ENCODE measurements at places on chromosomes 5 and 9.

GRCh38 chr5:133930813-133931090 lies 37.7 kb downstream of the C5orf15 start:
- DNase-seq: no peak

GRCh38 chr9:137146527-137146918 lies 7.6 kb downstream of the GRIN1 start:
- DNase-seq: no peak

- DNase-seq: no peak
Observed at GRCh38 chr5:106189121-106189809, 1481.5 kb downstream of the EFNA5 start.

DNA sequence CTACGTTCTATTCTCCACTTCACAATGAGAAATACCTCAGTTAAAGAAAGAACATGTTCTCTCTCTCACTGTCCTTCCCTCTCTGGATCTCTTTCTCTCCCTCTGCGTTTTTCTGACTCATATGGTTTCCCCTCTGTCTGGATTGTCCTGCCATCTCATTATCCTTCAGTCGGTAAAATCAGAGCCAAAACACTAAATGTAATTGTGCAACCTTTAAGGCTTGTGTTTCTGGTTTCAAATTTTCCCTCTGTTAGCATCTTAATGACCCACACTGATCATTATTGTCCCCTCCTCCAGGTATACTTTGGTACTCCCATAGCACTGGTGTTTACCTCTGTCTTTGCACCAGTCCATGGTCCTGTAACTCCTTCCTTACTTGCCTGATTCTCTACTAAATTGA lies 509.4 kb upstream of the C9orf72 start:
- DNase-seq: no peak

DNA sequence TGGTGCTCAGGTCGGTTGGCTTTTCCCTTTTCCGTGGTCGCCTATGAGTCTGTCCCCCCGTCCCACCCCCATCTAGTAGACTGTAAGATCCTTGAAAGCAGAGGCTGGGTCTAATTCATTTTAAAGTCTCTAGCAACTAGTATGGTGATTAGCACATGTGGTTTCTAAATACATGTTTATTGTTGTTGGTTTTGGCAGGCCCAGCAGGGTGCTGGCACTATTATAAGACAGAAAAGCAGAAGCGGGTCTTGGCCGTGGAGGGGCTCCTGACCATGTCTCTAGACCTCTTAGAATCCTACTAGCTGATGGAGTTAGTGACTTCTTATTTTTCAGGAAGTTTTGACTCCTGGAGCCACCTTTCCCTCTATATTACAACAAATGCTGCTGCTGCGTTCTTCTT lies 61.5 kb upstream of the TNFSF8 start:
- DNase-seq: no peak

- DNase-seq: no peak
Observed at GRCh38 chr9:117073539-117074341, 341.1 kb downstream of the ASTN2 start.

- peak; percentile 70 for DNase-seq
Observed at GRCh38 chr5:131957721-131958441, 12.4 kb upstream of the MEIKIN start.

DNA sequence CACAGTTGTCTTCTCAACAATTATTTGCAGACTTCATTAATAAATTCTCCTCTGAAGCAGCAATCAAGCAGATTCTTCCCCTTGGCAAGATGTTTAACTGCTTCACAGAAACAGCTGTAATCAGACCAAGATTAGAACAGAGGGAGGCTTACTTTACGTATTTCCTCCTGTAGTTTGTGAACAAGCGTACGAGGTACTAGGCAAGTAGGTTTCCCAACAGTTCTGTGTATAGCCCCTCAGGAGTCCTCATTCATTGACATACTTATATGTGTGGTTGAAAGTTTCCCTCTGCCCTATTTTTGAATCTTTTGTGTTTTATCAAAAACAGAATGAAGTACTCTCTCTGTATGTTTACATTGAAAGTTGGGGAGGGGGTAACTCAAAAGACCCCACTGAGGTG lies 128.0 kb downstream of the SPATA31D1 start:
- DNase-seq: no peak

GRCh38 chr5:94705427-94705826 lies 87.0 kb downstream of the SLF1 start:
- DNase-seq: no peak

DNA sequence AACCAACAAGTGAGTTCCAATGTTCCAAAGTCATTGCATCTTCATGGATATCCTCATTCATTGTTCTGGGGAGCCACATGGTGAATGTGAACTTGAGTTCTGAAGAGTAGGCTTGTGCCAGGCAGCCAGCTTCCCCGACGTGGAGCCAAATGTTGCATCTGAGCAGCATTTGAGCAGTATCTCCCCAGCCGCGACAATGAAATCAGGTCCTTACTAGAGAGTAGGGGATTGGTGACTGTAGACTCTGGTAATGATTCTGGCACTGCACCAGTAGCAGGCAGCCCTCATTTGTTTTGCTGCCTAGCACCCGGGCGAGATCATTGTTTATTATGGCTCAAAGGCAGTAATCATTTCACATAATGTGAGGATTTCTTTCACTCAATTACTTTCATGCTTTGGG lies 451.4 kb upstream of the C9orf72 start:
- no peak for DNase-seq

DNA sequence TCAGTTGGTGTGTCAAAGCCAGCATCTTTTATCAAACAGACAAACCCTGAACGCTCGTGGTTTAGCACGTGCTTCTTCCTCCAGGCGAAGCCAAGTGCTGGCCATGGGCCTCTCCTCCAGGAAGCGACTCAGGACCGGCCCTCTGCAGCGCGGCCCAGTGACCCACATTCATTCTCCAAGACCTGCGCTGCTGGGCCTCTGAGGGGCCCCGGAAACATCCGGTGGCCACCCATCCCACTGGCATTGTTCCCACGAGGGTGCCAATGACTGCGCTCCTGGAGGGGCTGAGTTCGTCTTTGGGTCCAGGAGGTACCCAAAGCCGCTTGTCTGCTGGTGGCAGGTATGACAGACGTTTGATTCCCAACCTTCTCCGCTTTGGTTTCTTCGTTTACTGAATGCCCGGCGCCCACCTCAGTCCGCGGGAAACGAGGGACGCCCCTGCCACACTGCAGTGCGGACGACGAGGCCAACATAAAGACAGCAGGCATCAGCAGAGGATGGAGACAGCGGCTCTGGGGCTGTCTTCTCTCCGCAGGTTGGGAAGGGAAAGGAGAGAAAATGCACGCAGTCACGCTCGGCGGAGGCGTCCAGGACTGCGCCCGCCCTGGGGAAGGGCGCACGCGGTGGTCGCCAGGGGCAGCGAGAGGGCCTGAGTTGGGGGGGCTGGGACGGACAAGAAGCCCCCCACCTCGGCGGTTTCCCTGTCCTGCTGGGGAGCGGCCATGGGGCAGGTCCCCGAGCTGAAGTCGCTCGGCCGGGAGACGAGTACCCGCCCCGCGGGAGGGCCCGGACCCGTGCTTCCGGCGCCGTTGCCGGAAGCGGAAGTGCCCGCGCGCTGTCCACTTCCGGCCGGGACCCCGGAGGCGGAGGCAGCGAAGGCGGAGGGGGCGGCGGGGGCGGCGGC lies at the start of gene EXOC3:
EXOC3 (plus strand) TSS at position 842 of the 904 bp plus-strand sequence. CDS start 3,030 bp downstream, outside the sequence.
- peak; percentile 81 for DNase-seq

DNA sequence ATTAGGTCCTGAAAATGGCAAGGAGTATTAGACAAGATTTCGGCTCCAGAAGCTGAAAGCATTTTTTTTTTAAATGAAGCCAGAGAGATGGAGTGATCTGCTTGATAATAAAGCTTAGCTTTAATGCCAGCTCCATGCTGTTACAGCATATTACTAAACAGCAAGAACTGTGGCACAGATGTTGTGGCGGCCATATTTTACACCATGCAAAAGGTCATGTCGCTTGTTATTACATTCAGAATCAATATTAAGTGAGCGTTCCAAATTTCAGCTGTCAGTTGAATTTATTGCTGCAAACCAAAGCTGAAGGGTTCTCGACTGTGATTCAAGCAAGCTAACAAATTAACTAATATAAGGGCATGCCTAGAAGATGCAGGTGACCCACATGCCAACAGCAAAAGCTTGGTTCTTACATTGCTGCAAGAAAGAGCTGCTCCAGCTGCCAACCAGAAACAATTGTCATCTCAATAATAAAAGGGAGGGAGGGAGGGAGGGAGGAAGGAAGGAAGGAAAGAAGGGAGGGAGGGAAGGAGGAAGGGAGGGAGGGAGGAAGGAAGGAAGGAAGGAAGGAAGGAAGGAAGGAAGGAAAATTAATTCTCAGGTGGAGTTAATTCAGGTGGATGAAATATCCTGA lies 517.7 kb upstream of the WWC1 start:
- no peak for DNase-seq

- DNase-seq: peak; percentile 81
Observed at GRCh38 chr5:150180241-150181026, 9.4 kb upstream of the SLC6A7 start.

DNA sequence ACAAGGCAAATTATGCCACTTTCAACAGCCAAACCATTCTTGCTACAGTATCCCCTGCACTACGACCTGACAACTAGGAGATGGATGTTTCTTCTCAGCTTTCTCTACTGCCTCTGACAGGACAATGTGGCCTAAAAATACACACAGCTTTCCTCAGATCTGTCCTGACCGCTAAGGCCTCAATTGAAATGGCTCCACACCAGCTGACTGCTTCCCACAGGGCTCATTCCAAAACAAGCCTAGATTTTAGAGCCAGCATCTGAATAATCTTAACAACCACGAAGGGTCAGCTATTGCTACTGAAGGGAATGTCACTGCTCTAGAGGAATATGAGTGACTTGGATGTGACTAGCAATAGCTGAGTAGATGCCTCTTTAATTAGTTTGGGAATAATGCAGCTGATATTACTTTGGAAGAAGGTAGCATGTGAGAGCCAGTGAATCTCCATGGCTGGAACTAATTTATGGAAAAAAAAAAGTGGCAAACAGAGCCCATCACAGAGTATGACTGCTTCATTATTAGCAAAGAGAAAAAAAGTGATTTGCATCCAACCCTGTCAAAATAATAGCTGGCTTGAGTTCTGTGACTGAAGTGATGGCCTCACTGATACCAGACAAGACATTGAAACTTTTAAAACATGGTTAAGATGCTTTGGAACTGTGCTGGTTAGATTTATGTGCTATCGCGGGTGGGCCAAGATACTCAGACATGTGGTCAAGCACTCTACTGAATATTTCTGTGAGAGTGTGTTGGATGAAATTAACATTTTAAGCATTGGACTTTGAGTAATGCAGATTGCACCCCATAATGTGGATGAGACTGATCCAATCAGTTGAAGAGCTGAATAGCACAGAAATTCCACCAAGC lies 450.2 kb downstream of the NR2F1-AS1 start:
- no peak for DNase-seq

DNA sequence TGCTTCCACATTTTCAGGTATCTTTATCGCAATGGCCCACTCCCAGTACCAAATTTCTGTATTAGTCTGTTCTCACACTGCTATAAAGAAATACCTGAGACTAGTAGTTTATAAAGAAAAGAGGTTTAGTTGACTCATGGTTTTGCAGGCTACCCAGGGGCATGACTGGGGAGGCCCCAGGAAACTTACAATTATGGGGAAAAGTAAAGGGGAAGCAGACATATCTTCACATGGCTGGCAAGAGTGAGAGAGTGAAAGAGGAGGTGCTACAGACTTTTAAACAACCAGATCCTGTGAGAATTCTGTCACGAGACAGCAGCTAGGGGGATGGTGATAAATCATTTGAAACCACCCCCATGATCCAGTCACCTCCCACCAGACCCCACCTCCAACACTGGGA lies 238.2 kb upstream of the DMAC1 start:
- DNase-seq: no peak

DNA sequence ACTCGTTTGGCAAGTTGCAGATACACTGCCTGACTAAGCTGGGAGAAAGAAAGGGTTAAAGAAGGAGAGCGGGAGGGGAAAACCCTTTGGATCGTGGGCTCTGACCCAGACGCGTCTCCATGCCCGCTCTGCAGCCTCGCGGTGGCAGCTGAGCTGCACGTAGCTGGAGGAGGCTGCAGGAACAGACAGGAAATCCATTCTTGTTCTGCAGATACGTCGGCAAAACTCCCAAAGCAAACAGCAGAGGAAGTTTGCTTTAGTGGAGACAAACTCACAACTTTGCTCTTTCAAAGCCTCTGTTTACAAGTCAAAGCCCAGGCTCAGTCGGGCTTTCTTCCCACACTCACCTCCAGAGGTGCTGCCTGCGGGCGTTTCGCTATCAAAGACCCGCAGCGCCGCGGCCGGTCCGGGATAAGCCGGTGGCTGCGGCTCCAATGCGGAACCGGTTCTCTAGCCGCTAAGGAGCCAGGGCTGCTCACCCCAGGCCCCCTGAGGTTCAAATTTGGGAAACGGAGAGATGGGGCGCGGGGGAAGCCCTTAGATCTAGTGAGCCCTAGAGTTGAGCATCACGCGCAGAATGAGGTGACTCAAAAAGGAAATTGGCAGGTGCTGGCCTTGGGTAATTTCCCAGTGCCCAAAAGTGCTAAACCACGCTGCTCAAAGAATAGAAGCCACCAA lies 60.7 kb downstream of the MAT2B start:
- DNase-seq: peak; percentile 19

- no peak for DNase-seq
Observed at GRCh38 chr5:10825897-10826644, 65.0 kb upstream of the DAP start.

GRCh38 chr9:137607141-137607857 lies 1.8 kb downstream of the ARRDC1 start:
- DNase-seq: no peak

- DNase-seq: peak; percentile 67
Observed at GRCh38 chr5:137751869-137752491, 2.2 kb downstream of the HNRNPA0 start.

DNA sequence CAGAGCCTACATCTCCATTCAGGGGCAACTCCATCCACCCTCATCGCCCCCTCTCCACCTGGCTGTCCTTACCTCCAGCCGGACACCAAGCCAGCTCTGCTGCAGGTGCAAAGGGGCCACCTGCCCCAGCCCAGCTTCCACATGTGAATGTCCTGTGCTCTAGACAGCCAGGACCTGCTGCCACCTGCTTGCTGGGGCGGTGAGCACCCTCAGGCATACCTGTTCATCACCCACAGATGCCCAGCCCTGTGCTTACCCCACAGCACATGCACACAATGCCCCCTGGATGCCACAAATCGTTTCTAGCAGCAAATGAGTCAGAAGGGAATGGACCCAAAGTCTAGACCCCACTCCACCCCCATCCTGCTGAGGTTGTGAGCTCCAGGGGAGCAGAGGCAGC lies 13.3 kb upstream of the NKD2 start:
- DNase-seq: no peak

DNA sequence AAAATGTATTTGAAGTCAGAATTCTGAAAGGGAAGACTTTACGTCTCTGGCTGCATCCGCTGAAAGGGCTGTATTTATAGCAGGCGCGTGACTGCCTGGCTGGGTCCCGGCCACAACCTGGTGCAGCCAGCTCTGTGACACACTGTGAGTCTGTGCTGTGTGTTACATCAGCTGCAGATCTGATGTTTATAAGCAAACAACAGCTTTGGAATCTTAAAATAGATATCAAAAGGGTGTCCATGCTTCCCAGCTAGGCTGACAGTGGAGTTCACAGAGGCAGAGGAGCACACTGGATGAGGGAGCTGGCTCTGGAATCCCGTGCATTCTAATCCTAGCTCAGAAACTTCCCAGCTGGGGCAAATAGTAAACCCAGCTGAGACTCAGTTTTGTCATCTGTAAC lies 433.4 kb upstream of the BRINP1 start:
- DNase-seq: peak; percentile 68

- no peak for DNase-seq
Observed at GRCh38 chr9:23447166-23447565, 378.9 kb downstream of the ELAVL2 start.

GRCh38 chr5:1781107-1781506 lies 18.5 kb downstream of the MRPL36 start:
- no peak for DNase-seq

- no peak for DNase-seq
Observed at GRCh38 chr5:138724470-138725146, 28.6 kb upstream of the CTNNA1 start.
